Activated CD8-positive, alpha-beta memory T cell treated with anti-CD3 and anti-CD28 coated beads for 24 hours (primary cell): ENCODE measurements at places on chromosomes 13 and 19.

DNA sequence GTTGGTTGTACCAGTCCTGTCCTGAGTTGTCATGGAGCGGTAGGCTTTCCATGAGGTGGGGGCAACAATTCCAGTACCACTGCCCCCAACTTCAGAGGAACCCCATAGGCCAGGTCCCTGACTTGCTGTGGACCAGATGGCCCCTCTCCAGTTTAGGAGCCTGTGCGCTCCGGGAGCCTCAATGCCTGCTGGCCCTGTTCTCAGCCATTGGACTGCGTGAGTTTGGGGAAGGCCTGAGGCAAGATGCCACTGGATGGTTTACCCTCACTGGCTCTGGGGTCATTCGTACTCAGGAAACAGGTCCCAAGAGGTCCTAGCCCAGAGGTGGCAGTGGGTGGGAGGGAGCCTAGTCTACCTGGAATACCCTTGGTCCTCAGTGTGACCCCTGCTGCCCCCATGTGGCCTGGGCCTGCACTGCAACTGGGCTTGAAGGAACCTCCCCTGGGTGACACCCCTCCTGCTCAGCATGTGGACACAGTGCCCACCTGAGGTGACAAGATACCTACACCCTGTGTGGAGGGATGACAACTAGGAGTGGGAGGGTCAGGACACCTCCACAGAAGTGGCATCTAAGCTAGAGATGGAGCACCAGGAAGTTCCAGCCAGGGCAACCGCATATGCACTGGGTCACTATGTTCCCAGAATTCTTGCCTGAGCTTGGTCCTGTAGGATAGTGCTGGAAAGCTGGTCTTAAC, 6.0 kb upstream of the PRR19 start:
- peak; percentile 99 for DNase-seq

GRCh38 chr13:36341718-36342117, 4.5 kb downstream of the SPART start:
- no peak for DNase-seq

GRCh38 chr19:46283771-46284170, 13.1 kb upstream of the HIF3A start:
- no peak for DNase-seq

DNA sequence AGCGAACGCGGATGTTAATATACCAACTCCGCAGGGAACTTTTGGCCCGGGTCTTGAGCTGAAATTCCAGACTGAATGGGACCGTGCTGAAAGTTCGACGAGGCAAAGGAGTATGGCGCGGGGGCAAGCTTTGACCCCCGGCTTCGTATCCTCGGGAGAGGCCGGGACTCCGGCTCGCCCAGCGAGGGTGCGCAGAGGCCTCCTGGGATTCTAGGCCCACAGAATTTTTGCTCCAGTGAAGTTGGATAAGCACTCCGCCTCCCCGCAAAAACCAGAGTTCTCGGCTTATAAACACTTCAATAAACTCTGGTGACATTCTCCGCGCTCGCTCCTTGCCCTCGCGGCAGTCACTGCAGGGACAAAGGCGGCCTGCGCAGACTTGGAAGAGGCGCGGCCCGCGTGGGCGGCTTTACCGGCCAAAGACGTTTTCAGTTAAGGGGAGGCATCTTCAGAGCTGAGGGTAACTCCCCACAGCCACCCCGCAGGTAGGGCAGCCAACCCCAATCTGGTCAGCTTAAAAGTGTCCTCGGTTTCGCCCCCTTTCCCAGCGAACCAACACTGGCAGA, 112.6 kb downstream of the KCNRG start:
- no peak for DNase-seq

- no peak for DNase-seq
Observed at GRCh38 chr13:35514061-35514477, 37.6 kb upstream of the MAB21L1 start.

DNA sequence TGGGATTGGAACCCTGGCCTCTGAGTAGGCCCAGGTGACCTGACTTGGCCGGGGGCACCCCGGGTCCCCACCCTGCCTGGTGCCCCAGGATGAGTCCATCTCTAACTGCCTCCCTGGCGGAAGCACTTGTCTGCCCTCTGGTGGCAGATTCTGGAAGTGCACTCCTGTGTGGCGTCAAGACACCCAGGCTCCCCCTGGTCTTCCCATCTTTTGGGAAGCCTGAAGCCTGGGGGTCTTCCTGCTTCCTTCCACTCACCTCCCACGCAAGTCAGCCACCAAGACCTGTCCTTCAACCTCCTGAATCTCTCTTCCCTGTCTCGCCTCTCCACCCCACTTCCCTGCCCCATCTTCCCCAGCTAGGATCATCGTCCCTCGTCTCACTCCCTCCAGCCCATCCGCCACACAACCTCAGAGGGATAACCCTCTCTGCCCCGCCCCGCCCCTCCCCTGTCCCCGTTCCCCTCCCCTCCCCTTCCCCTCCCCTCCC, 7.4 kb downstream of the RABAC1 start:
- peak; percentile 99 for DNase-seq

DNA sequence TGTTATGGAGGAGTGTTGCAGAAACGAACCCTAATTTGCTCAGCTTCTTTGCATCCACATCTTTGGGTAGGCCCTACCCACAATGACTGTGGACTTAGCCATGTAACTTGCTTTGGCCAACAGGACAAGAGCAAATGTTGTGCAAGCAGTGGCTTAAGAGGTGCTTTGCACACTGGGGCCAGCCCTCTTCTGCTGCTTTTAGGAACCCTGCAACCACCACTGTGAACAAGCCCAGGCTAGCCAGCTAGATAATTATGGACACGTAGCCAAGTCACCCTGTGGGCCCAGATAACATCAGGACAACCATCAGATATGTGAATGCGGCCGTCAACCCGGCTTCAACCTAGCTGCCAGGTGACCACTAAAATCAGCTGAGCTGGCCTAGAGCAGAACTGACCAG, 17.1 kb downstream of the C19orf47 start:
- DNase-seq, result no peak

GRCh38 chr19:6503407-6504201, 1.5 kb upstream of the TUBB4A start:
- DNase-seq, result no peak

GRCh38 chr13:69970520-69970919, 137.1 kb upstream of the ATXN8OS start:
- no peak for DNase-seq

DNA sequence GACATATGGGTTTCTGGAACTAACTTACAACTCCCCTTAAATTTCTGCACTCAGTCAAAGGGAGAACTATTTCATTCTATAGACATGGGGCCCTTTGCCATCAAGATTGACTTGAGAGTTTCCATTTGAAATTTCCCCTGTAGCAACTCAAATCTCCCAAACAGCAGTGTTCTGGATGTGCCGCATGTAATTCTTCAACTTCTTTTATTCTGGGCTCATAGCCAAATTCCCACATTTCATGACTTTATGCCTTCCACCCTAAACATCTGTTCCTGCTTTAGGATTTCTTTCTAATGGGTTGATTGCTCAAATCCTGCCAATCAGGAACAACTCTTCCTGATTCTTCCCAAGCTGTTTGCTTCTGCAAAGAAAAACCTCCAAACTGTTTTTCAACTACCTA, 336.0 kb downstream of the TBC1D4 start:
- no peak for DNase-seq

DNA sequence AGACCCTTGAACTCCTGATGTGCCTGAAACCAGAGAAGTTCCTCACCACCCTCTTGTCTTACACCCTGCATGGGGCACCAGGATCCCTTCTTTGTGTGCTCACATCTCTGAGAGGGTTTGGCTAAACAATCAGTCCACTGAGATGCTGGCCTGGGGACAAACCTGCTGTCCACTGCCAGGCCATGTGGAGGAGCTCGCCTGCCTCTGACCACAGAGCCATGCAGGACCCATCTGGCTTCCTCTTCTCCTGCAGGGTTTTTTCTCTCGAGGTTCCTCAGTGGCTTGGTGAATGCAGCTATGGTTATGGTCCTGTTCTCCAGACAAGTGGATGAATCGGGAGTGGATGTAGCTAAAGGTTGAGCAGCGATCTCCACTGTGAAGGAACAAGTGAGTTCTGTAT, 49.1 kb upstream of the MEDAG start:
- DNase-seq, result no peak

DNA sequence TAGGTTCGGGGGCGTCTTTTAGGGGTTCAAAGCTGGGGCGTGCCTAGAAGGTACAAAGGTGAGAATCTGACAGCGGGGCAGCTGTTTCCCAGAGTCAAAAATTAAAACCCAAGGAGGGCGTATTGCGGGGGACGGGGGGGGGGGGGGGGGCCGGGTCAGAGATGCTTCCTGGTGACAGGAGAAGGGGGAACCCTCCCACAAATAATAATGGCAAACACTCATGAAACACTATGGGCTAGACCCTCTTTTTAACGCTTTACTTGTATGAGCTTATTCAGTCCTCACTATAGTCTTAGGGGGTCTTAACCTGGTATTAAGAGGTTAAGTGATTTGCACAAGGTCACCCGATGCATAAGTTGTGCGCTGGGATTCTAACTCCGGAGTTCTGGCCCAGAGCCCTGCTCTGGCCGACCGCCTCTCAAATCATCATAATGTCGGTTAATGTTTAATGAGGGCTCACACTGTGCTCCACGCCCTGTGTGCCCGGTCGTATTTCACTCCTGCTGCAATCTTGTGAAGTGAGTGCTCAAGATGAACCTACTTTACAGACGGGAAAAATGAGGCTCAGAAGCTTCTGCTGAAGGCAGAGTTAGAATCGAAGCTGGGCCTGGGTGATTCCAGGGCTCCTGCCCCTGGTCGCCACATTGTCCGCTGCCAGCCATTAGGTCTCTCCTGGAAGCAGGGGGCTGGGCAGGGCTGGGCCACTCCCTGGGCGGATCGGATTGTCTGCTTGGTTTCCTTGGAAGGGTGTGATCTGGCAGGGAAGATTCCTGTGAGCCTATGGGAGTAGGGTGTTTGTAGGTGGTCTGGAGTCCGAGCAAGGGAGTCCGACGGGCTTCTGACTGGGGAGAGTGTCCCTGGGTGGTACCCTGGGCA, 964 bp downstream of the PAK4 start:
- no peak for DNase-seq

- DNase-seq, result no peak
Observed at GRCh38 chr19:46901701-46902401, 41.1 kb downstream of the ARHGAP35 start.

- DNase-seq, result no peak
Observed at GRCh38 chr13:100409132-100409531, 179.5 kb downstream of the GGACT start.

DNA sequence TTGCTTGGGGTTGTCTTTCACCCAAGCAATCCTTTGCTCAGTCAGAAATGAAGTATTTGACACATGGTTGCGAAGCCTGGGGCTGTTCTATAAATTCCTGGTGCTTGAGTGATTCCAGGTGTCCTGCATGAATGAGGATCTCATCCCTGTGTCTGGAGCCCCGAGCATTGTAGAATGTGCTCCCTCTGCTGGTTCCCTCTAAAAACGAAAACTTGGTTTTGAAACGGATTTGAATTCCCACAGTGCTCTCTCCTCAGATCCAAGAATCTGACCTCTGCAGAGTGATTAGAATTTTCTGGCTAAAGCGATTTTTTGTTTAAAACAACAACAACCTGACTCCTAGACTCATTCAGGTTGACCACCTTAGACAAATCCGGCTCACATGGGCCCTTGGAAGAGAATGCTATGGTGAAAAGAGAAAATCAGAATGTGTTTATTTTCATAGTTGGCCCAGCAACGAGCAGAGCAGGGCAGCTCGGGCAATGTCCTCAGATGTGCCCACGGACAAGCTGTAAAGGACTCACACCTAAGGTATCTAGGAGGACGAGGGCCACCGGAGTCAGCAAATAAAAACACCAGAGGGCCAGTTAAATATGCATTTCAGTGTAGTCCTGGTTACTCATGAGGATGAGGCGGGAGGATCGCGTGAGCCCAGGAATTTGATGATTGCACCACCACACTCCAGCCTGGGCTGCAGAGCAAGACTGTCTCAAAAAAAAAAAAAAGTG, 8.7 kb upstream of the ATP12A start:
- no peak for DNase-seq

- DNase-seq, result no peak
Observed at GRCh38 chr13:100298116-100298681, 209.3 kb downstream of the PCCA start.

- no peak for DNase-seq
Observed at GRCh38 chr19:32238076-32238475, 107.3 kb upstream of the ZNF507 start.

DNA sequence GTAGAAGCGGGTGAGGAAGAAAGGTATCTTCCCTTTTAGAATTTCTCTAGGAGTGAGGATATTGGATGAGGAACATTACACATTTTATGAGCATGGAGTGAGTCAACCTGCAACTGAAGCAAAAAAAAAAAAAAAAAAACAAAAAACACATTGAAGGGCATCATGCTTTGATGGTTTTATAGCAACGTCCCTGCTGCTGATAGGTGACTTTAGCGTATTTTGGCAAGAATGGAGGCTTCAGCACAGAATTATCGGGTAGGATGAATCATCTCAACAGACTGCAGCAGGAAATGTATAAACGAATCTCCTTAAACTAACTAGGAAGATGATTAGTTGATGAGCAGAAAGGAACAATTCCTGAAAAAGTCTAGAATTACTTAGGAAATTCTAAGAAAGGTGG, 1359.6 kb upstream of the ATXN8OS start:
- no peak for DNase-seq

DNA sequence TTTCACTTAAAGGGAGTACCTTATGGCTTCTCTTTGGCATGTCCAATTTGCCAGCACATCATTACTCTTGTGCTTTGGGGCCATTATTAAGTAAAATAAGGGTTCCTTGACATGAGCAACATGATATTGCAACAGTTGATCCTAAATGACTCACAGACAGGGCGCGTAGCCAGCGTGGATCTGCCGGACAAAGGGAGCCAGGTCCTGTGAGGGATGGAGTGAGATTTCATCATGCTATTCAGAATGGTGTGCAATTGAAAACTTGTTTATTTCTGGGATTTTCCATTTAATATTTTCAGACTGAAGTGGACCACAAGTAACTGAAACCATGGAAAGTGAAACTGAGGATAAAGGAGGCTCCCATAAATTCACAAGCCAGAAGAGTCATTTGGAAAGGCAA, 48.6 kb upstream of the WASF3 start:
- DNase-seq, result no peak

- no peak for DNase-seq
Observed at GRCh38 chr19:55406826-55407549, 600 bp downstream of the UBE2S start.

- no peak for DNase-seq
Observed at GRCh38 chr13:78679329-78679728, 20.4 kb upstream of the OBI1 start.

GRCh38 chr13:49371943-49372613, 71.8 kb downstream of the CAB39L start:
- DNase-seq, result no peak

- no peak for DNase-seq
Observed at GRCh38 chr13:49388091-49388635, 55.7 kb downstream of the CAB39L start.

GRCh38 chr19:21569494-21569865, 64.1 kb downstream of the ZNF429 start:
- DNase-seq, result no peak
